Mucosa of descending colon (tissue), 3 donors: ENCODE measurements at places on chromosomes 7 and 10.

GRCh38 chr7:87874066-87874465, 2.1 kb downstream of the SLC25A40 start:
- DNase-seq, result no peak

DNA sequence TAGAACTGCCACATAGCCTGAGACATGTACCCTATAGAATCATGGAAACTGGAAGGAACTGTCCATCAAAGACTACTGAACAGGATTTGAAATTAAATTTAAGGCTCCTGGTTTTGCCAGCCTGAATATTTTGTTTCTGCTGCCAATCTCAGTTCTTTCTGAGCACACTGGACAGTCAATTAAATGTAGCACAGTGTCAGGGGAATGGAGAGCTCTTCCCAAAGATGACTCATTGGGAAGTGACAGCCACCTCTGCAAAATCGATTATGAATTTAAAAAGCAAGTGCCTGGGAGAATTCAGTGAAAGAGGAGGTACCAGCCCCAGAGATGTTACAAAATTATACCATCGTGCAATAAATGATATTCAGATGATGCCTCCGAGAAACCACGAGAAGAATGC, 47.8 kb downstream of the CPXM2 start:
- no peak for DNase-seq

DNA sequence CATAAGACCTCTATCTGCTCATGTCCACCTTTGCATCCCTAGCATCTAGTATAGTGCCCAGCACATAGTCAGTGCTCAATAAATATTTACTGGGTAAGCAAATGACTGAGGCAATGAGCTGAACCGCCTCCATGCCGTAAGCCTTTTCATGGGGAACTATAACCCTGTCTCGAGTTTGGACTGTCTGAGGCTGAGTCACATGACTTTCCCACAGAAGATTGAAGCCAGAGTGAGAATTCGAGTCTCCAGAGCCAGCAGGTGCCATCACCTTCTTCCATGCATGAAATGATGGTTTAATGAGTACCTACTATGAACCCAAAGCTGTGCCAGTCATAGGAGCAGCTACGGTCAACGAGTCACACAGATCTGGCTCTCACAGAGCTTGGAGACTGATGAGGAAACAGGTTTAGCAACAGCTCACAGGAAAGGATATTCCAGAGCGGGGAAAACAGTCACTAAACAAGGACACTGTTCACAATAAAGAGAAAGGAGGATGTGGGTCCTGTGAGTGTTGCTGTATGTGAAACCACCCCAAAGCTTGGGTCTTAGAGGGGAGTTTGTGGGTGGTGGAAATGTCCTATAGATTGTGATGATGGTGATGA, 75.2 kb downstream of the TEX36 start:
- DNase-seq, result no peak

GRCh38 chr10:14396411-14397048, 65.8 kb upstream of the FRMD4A start:
- no peak for DNase-seq

- DNase-seq, result no peak
Observed at GRCh38 chr10:91549262-91549661, 83.6 kb downstream of the PPP1R3C start.

DNA sequence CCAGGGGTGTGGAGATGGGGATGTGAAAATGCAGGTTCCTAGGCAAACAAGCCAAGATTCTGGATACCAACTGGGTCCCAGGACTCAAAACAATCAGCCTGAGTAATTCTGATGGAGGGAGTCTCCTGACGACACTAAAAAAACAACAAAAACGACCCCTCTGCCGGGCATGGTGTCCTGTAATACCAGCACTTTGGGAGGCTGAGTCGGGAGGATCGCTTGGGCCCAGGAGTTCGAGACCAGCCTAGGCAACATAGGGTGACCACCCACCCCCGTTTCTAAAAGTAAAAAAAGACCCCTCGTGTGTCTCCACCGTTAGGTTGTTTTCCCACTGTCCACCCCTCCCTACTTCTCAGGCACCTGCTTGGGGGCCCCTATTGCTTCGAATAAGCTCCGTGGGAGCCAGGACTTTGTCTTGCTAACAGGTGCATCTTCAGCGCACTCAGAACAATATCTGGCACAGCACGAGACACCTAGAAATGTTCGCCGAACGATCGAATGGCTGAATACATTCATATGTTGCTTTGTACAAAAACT, 743 bp upstream of the NRF1 start:
- DNase-seq, result peak; percentile 26

DNA sequence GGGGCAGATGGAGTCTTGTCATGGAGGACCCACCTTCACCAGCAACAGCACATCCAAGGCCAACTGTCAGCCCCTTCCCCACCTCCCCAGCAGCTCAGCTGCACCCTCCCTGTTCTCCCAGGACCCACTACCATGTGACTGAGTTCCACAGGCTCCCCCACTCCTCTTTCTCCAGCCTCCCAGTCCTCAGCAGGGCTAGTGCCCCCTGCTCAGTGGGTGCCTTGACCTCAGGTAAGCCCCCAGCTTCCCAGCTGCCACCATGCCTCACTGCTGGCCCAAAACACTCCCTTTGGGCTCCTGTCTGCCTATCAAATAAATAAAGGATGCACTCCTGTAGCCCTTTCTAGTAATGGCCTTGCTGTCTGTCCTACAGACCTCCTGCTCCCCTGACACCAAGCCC, 174.4 kb downstream of the SLIT1 start:
- no peak for DNase-seq

GRCh38 chr10:77283326-77283725, 354.3 kb downstream of the KCNMA1 start:
- DNase-seq, result no peak

GRCh38 chr10:122490786-122491680, 29.7 kb downstream of the HTRA1 start:
- DNase-seq, result no peak

GRCh38 chr7:51316666-51317581, at the start of gene COBL:
Gene COBL (minus strand): TSS chr7:51316809. CDS start chr7:51316633, 176 bp downstream.
- peak; percentile 73 for DNase-seq

- no peak for DNase-seq
Observed at GRCh38 chr10:61078542-61079275, 134.7 kb upstream of the RHOBTB1 start.

GRCh38 chr10:19928936-19929335, 112.7 kb downstream of the PLXDC2 start:
- no peak for DNase-seq
